ENCODE measurements at places on chromosomes 6 and 20.

DNA sequence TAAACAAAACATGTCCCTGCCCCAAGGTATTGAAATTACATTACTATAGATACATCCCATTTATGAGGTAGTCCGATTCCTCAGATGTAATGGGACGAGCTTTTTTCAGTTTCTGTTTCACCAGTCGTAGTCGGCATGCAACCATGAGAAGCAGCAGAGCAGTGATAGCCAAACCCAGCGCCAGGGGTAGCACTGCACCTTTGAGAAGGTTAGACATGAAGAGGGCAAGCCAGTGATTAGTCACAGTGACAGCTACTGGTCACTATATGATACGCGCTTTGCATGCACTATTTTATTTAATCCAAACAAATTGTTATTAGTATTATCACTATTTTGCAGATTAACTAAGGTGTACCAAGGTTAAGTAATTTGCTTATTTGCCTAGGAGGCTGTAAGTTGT, 43.7 kb downstream of the LRP11 start:
- no peak for DNase-seq

DNA sequence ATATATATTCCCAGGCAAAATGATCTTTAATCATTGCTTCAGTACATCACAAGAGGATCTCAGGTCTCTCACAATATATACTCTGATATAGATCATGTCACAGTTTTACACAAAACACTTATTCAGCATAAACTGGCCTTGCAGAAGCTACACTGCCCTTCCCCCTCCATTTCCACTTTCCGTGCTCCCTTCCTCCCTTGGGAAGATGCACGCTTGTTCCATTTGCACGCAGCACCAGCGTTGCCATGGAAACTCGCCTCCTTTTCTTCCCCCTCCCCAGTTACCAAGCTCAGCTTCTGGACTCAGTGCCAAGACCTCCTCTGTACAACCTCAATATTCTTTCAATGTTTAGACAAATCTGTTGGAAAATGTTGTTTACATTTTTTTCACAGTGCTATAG, 154.6 kb downstream of the RFPL4B start:
- no peak for DNase-seq

DNA sequence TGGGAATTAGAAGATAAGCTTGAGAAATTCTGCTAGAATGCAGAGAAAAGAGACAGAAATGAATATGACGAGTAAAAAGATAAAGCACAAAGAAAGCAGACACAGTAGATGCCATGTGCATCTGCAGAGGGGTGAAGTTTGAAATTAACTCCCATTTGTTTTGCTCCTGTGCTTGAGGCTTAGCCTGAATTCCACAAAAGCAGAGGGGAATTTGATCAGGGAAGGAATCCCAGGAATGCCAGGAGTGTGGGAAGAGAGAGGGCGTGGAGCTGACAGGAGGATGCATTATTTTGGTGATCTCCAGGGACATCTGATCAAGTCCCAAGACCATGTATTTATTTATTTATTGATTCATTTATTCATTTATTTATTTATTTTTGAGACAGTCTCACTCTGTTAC, 55.6 kb downstream of the SLC22A1 start:
- DNase-seq, result no peak

GRCh38 chr6:168726312-168726856, 285.4 kb downstream of the SMOC2 start:
- no peak for DNase-seq

DNA sequence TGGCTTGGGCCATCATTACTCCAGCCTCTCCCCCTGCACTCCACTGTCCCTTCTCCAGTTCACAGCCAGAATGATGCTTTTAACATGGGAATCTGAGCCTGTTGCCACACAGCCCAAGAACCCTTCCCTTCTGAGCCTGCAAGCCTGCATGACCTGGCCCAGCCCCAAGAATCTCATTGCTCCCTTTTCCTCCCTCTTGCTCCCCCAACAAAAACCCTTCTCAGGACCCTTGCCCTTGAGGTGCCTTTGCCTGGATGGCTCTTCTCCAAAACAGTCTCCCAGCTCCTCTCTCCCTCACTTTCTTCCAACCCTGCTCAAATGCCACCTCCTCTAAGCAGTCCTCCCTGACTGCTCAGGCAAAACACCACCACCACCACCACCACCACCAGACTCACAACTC, 157.2 kb downstream of the ANKRD60 start:
- DNase-seq, result no peak

GRCh38 chr6:105981002-105981887, 104.9 kb upstream of the PRDM1 start:
- DNase-seq, result no peak

GRCh38 chr6:55901765-55902270, 26.4 kb upstream of the BMP5 start:
- no peak for DNase-seq

DNA sequence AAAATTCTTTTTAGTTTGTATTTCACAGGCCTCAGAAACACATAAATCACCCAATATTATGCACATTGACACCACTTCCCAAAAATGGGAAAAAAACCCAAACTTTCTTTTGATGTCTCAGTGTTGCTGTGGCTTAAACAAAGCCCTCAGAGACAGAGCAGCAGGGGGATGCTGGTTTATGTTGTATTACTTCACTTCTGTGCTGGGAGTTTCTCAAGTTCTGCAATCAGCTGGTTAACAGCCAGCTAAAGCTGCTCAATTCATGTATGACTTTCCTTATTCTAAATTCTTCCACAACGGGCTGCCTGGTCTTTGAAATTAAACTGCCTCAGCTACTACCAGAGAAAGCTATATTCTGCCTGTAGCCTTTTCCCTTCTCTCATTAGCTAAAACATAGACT, 5.6 kb downstream of the FILIP1 start:
- DNase-seq, result no peak

DNA sequence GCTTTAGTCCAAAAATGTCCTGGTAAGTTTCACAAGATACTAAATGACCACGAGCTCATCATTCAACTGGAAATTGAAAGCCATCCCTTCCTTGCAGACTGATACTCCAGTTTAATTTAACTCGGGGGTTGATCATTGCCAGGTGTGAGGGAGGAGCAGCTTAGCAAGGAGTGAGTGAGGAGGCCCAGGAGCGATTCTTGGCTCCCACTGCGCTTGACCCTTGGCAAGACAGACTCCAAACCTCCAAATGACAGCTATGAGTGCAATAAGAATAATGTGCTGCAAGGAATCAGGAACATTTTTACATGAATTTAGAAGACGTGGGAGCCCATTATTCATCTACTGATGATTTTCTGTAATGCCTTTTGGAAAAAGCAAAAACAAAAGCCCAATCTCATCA, 64.9 kb downstream of the LAMA4 start:
- no peak for DNase-seq

DNA sequence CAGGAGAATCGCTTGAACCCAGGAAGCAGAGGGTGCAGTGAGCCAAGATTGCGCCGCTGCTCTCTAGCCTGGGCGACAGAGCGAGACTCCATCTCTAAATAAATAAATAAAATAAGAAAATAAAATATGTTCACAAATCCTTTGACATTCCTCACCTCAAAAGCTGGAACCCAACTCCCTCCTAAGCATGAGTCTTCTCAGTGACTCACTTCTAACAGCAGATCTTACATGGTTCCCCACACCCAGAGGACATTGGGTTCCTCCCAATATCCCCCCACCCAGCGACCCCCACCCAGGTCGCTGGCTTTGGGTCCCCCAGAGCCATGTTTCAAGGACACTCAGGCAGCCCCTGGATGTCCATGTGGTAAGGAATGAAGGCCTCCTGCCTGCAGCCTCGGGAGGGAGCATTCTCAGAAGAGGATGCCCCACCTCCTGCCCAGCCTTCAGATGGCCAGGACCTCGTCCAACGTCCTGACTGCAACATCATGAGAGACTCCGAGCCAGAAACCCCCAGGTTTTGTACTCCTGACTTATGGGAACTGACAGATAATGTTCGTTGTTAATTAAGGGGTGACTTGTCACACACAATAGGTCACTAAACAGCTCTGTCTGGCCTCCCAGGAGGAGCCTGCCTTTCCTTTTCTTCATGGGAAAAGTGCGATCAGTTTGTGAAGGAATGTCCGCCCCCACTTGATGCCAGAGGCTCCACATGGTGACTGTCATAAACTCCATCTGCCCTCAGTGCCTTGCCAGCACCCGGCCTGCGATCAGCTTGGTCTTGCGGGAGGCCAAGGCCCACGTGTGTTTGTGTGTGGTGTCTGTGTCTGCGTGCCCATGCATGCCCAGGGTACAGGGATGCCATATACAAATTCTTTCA, 10.1 kb upstream of the GMEB2 start:
- DNase-seq, result no peak

GRCh38 chr6:40754461-40755045, 167.4 kb upstream of the LRFN2 start:
- DNase-seq, result no peak

GRCh38 chr6:161080263-161080970, 88.8 kb downstream of the MAP3K4 start:
- DNase-seq, result no peak

DNA sequence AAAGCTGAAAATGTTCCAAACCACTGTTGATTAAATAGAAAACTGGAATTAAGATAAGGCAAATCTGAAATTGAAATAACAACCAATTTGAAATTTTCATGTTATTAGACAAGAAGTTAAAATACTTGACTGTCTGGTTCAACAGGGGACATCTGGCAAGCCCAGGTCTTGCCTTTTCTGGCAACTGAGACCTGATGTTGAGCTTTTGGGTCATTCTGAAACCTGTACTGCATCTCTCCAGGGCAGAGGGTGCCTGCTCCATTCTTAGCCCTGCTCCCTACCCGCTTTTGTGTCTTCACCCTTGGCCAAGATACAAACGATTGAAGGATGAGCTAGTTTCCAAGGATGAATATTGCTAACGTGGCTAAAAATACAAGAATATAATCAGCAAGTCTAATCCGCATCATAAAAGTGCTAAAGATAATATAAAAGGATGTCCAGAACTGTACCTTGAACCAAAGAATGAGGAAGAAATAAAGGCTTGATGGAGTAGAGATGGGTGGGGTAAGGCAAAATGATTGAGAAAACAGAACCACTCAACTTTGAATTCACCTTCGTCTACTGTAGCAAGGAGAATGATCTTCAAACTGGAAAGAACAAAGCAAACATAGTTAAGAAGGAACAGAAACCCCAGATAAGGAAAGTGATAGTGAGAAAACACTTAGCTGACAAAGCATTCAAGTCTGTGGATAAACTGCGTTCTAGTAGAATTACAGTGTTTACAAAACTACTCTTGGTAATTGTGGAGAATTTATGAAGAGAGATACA, 109.8 kb upstream of the MAN1A1 start:
- no peak for DNase-seq

DNA sequence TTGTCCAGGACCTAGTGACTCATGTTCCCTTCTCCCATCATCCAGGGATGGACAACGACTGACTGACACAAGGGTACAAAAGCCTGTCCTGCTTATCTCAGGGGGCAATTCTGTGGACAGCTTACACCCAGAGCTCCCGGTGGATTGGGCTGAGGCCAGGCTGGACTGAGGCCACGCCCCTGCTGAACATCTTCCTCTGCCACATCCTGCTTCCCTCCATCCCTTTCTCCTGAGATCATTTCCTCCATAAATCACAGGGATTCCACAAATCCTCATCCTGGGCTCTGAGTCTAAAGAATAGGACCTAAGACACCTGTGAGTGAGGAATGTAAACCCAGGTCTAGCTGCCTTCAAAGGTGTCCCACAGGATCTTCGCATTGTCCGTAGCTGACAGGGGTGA, 30.4 kb upstream of the RNF24 start:
- no peak for DNase-seq

- DNase-seq, result peak; percentile 11
Observed at GRCh38 chr20:6828794-6829423, 61.4 kb downstream of the BMP2 start.

GRCh38 chr6:159017757-159018559, 18.0 kb upstream of the RSPH3 start:
- no peak for DNase-seq

DNA sequence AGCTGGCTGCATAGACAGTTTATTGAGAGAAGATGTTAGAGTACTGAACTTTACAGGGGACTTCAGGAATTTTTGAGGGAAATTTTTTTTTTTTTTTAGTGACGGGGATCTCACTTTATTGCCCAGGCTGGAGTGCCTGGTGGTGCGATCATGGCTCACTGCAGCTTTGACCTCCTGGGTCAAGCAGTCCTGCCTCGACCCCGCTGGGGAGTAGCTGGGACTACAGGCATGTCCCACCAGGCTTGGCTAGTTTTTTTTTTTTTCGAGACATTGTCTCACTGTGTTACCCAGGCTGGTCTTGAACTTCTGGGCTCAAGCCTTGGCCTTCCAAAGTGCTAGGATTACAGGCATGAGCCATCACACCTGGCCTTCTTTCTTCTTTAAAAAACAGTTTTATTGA, 10.8 kb upstream of the EFCAB8 start:
- DNase-seq, result no peak

DNA sequence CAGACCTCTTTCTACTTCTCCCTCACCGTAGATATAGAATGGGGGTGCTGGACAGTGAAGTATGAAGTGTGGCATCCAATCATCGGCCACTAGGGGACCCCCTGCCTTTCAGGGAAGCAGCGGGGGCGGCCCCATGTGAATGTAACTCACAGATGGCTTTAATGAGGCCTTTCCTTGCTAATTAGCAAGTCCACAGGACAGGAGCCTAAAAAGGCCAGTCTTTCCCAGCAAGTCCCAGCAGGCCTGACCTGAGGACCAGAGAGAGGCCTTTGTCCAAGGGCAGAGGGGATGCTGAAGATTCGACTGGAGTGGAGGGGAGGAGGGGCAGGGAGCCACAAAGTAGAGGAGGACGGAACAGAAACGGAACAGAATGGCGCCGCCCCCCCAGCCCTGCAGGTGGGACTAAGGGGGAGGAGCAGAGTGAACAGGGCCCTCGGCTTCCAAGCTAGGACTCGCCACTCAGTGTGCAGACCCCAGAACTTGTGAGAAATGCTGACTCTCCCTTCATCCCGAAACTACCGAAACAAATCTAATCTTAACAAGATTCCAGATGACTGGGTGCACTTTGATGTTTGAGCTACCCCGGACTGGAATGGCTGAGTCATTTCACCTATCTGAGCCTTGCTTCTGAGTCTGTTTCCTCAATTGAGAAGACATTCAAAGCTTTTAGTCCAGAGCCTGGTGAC, 5.8 kb downstream of the C6orf132 start:
- DNase-seq, result peak; percentile 72

DNA sequence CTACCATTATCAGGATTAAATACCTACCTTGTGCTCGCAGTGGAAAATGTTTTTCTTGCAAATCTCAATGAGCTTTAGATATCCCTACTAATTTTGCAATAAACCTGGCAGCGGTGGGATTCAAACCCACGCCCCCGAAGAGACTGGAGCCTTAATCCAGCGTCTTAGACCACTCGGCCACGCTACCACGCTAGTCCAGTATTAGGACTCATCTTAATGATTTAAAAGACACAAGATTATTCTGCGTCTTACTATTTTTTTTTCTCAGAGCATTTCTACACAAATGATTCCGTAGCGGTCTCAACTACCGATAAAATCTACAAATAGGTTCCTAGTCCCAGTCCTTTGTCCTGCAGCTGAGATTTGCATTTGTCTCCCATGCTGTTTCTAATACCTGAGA, 35.2 kb upstream of the ZSCAN23 start:
- no peak for DNase-seq

GRCh38 chr20:42530191-42530590, 659.5 kb downstream of the PTPRT start:
- DNase-seq, result no peak

All from GM12891 (cell line).